Osteoblast (primary cell): ENCODE measurements at places on chromosomes 11 and 22.

DNA sequence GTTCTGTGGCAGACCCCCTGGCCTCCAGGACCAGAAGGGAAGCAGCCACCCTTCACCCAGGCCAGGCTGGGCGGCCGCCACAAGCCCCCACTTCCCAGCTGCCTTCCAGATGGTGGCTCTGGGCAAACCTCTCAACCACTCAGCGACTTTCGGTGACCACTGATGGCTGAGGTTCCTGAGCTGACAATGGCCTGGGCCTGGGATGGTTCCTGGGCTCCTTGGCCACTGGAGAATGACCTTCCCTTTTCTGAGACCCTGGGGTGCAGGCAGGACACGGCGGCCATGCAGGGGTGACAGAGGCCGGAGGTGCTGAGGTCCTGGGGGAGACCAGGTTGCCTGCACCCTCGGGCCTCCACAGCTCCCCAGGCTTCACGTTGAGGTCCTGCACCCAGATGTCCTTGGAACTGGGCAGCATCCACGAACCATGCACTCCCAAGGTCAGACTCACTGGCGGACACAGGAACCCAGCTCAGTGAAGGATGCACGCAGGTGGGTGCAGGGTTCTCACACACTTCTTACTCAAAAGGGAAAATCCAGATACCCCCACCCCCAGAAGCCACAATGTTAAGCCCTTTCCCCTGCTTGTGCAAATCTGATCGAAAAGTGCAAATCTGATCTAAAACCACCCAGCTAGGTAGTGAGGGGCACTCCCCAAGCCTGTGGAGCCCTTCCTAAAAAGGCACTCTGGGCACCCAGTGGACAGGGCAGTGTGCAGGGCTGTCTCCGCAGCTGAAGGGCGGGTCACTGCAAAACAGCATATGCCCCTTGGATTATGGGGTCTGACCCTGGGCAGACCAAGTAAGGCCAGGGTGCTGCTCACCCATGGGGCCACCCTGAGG lies 13.9 kb upstream of the PHLDA2 start:
- no peak for DNase-seq

- no peak for DNase-seq
These were observed 12.1 kb downstream of the MMP7 start for GRCh38 chr11:102518296-102519094.

- DNase-seq, result no peak
These were observed 48.3 kb downstream of the RRAS2 start for GRCh38 chr11:14310679-14311078.

DNA sequence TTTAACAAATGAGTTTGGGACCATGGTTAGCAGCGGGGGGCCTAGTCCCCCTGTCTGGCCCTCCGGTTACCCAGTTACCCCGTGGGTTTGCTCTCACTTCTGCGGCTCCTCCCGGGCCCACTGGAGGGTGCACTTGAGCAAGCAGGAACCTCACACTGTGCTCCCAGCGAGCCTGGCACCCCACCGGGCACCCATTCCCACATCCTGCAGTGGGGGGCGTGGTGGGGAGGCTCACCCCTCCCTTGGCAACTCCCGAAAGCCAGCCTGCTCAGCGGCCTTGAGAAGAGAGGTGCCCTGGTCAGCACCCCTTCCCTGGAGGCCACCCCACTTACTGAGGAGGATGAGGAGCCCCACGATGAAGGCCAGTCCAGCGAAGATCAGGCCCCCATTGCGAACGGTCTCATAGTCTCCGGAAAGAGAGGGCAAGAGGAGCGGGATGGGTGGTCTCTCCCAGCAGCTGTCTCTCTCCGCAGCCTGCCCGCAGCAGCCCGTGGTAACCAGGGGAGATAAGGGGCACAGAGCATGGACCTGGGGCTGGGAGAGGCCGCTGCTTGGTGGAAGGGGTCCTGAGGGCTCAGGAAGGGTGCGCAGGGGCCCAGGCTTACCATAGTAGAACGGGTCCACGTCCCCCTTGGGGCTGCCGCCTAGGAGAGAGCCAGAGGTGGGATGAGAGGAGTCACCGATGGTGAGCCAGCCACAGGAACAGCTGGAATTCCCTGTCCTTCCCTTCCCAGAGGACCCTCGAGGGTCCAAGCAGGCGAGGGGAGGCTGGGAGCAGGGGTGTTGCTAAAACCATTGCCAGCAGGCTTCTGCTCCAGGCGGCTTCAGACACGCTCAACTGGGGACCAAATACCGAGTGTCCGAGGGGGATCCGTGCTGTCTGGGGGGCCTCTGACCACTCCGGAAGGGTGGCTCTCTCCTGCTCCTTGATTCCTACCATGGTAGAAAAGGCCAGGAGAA lies 2.2 kb downstream of the FXYD2 start:
- DNase-seq, result peak; percentile 85

GRCh38 chr11:6583584-6583983 lies 19.8 kb downstream of the RRP8 start:
- DNase-seq, result no peak

GRCh38 chr11:98568013-98568412 lies 452.7 kb upstream of the CNTN5 start:
- DNase-seq, result no peak

DNA sequence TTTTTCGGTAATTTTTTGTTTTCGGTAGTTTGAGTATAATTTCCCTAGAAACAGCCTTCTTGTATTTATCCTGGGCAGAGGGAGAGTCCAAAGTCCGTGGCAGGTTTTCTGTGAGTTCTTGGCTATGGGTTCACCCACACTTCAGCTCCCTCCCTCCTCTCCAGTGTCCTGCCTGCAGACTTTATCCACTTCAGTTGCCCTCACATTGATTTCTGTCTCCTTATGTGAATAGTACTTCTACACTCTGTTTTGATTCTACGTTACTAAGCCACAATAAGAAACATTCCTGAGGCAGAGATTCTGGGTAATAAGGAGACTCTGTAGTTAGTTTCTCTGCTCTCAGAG lies 868.6 kb downstream of the METTL15 start:
- DNase-seq, result no peak

DNA sequence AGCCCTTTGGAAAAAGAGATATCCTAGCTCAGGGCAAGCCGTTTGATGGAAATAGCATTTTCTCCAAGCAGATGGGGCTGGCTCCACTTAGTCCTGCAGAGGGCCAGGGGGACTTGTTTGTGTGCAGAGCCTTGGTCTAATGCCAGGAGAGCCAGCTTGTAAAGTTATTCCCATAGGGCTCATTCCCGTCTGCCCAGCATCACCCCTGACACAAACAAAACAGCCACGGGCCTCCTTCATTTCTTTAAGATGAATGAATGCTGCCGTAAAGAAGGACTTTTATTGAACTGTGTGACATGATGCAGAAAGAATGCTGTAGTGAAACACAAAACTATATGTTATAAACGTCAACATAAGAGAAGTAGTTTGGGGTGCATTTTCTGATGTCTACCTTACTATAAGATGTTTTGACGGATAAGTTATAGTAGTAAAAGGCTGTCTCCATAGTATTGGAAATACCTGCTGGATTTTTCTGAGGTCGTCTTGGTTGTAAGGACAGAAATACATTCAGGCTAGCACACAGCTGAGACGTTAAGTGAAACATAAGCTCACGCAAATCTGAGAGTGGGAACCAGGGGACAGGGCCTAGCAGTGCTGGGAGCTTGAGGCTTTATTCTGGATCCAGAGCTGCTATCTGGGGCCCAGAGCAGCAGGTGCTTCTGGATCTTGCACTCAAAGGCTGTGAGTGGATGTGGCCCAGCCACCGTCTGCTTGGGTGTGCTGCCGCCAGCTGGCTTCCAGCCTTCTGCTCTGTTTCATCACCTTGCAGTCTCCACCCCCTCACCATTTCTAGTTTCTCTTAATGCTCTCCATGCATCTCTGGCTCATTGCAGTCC lies 53.3 kb downstream of the NCAM1 start:
- no peak for DNase-seq

DNA sequence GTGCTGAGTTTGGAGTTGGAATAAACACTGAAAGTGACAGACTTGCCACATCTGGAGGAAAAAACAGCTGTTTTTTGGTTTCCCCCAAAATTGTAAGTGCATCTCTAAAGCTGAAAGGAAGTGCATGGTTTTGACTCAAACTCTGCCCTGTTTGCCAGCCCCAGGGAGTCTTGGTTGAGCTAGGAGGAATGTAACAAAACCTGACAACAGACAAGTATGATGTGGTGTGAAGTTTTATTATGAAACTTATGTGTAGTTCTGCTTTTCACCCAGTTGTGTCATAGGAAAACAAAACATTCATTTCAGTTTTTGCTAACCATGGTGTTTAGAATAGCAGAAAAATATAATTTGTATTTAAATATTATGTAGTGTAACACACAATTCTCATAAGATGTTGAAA lies 31.7 kb upstream of the PDE3B start:
- no peak for DNase-seq

DNA sequence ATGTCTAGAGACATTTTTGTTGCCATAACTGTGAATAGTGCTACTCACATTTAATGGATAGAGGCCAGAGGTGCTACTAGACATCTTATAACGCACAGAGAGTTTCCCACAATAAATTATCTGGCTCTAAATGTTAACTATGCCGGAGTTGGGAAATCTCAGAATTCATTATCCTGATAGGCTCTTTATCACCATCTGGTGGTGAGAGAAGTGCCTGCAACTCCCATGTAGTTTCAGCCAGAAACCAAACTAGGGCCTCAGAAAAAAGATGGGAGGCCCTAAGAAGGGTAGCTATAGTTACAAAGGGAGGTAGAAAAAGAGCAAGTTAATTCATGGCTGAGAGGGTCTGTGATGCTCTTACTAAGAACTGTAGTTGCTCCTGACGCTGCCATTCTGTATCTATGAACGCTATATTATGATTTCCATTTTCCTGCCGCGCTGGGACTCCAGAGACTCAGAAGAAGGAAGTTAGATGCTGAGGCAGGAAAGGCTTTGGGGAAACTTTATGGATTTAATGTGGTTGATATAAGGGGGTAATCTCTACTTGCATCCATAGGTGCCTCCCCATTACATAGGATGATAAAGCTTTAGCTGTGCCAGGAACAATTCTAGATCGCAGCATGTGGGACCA lies 22.9 kb upstream of the MRPL17 start:
- peak; percentile 36 for DNase-seq

DNA sequence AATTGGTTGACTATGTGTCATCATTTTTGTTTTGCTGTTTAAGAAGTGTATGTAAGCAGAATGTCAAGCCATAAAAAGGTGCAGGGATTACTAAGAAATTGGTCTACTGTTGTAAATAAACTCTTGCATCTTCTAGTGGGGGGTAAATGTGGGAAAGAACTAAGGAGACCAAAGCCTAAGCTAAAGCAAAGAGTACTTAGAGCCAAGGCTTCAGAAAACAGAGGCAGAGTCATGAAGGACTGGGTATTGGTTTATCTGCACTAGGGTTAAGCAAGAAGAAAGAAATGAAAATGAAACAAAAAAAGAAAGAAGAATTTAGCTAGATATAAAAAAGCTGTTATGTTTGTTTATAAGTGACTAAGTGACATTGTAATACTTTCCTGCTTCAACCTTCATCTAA lies 628.1 kb downstream of the METTL15 start:
- no peak for DNase-seq

DNA sequence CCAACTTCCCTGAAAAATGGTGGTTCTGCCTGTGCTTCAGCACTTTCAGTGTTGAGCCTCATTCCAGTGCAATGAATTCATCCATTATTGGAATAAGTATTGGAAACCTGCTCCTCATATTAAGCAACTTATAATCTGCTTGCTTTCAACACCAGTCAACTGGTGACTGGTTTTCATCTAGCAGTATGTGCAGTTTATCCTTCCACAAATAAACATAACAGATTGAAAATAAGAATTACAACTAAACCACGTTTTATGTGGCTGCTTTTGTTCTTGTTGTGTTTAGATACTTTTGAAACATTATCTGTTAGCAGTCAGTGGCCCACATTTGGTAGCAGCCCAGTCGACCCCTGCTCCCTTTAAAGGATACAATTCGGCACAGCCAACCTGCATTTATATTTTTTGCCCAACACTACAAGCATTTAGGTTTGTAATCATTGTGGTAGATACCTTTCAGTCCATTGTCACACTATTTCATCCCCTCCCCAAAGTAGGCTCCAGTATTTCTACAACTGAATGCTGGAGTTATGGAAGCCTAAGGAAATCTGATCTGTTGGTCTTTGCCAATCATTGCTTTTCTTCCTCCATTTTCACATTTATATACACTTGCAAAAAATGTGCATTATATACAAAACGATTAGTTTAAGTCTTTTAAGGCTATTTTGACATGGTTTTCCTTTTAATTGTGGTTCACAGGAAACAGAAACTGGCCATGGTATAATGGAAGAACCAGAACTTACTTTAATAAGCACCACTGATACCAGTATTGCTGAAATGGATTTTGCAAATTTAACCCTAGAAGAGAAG lies 13.1 kb downstream of the TAF1D start:
- DNase-seq, result no peak

- DNase-seq, result no peak
These were observed 14.5 kb downstream of the DGCR2 start for GRCh38 chr22:19107730-19108074.

- DNase-seq, result no peak
These were observed 4.4 kb upstream of the KCNJ11 start for GRCh38 chr11:17392872-17393271.

DNA sequence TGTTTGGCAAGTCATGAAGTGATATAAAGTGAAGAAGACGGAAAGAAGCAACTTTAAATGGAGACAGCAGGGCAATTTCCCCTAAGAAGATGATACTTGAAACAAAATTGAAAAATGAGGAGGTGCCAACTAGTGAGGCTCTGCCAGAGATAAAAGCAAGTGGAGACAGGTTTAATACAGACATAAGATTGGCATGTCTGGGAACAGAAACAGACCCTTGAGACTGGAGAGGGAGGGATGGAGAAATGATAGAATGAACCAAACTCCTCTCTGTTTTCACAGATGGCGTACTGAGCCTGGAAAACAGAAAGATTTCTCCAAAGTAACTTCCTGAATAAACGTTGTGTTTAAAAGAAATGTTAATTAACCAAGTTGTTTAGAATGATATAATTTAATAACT lies 354.5 kb upstream of the ANO5 start:
- no peak for DNase-seq

DNA sequence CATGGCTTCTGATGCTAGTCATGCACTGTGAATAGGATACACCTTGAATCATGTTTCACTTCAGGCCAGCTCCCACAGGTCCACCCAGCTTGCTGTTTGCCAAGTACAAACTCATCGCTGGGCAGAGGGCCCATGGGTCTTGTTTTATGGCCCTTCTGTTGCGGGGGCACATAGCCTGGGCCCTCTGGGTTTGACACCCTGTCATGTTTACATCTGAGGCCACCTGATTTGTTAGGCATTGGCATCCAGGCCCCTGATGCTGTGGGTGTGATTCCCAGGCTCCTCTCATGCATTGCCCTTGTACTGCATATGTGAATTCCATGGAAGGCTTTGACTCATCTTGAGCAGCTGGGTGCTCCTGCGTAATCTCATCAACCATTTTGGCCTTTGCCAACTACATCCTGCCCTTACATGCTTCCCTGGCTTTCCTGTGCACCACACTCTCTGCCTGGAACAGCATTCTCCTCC lies 32.6 kb downstream of the PPFIBP2 start:
- no peak for DNase-seq

DNA sequence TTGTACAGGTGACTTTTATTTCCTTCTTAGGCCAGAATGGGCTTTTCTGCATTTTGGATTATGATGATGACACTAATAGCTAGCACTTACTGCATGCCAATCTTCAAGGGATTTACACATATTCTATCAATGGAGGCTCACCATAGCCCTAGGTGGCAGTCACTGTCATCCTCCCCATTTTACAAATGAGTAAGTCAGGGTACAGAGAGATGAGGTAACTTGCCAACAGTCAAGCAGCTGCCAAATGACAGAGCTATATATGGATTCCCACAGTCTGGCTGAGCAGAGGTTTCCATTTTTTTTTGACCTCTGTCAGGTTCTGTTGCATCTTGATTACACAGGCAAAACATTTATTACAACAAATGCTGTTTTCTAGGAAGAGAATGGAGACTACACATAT lies 23.8 kb upstream of the C11orf96 start:
- no peak for DNase-seq

GRCh38 chr22:23044570-23044969 lies 25.7 kb upstream of the GNAZ start:
- DNase-seq, result no peak
